Hematopoietic multipotent progenitor cell treated with erythropoietin and hydrocortisone succinate and interleukin-3 and kit ligand, for 4 days (in vitro differentiated cells): ENCODE measurements at places on chromosomes 3 and 15.

DNA sequence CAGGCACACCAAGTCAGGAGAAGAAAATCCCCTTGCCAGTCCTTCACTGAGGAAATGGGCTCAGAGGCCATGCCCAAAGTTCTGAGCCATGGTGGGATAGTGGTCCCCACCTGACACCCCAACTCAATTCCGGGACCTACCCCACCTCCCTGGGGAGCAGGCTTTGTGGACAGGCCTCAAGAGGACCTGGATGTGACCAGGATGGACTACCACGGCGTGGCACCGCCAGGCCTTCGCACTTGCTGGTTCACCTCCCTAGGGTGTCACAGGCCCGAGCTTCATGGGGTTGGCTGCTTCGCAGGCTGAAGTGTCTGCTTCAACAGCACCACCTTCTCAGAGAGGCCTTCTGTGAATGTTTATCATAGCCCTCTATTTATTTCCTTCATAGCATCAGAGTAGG lies 31.7 kb downstream of the POC1A start:
- DNase-seq, result no peak

GRCh38 chr3:62622553-62623174 lies 249.3 kb upstream of the FEZF2 start:
- DNase-seq, result peak; percentile 75

DNA sequence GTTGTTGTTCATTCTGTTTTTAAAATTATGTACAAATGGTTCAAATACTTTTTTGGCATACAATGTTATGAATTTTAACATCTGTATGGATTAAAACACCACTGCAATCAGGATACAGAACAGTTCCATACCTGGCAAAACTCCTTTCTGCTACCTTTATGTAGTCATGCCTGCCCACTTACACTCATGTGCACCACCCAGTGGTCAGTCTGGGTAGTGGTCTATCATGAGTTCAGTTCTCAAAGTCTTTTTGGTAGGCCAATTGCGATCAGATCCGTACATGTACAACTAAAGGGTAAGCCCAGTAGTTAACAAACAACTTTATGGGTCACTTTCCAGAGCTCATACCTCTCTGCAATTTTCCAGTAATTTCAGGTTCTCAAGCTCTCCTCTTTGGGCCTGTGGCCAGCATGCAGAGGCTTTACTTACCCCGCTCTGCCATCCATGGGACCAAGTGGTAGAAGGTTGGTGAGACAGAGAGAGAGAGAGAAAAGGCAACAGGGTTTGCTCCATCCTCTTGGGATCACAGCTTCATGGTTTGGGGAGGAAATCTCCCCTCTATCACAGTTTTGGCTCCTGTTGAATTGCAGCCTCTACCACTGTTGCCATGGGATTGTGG lies 63.9 kb upstream of the FAM98B start:
- DNase-seq, result peak; percentile 77

DNA sequence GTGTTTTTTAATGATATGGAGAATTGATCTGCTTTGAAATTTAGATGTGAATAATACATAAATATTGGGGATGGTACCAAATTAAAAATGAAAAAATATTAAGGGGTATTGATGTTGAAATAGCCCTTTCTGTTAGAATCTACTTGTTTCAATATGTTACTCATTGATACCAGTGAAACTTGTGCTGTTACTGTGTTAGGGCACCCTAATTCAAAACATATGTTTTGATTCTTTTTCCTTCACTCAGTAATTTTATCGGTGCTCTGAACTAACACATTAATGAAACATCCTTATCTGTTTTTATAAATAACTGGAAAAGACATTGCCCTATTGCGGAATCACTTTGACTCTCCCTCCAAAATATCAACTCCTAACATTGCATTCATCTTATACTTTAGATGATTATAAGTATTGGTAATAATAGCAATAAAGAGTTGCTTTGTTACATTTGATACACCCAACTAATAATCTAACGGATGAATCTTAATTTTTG lies 52.0 kb upstream of the CCNB2 start:
- DNase-seq, result no peak

DNA sequence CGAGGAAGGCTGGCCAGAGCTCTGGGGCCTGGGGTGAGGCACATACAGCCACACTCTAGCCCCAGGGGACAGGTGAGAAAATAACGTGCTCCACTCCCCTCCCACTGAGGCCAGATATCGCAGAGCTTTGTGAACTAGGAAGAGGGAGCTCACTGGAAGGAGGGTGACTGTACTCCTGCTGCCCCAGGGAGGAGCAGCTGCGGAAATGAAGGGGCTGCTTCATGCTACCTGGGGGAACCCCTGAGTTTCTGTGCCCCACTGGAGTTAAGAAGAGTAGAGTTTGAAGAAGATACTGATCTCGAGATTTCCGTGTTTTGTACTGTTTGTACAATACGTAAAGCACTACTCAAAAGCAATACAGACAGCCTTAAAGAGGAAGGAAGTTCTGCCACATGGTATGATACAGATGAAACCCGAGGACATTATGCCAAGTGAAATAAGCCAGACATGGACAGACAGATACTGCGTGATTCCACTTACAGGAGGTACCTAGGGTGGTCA lies 44.6 kb downstream of the CMTM6 start:
- DNase-seq, result peak; percentile 82

DNA sequence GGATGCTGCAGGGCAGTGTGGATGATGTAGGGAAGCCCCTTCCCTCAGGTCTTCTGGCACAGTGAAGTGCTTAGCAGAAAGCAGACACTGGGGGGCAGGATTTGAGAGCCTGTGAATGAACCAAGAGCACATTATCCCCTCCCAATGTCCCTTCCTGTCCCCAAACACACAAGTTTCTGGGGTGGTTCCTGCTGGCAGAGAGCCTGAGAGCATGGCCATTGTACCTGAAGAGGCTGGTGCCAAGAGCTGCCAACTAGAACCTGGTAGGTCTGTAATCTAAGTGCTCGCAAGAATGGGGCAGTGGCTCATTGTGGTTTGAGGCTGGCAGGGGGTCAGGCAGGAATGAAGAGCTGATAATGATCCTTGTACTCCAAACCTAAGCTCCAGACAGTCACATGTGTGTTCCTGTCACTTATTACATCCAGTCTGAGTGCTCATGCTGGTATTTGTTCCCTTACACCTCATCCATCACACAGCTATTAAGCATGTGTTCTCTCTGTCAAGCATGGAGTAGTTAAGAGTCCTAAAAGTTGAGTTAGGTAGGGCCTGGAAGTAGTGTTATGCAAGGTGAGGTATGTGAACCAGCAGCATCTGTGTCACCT lies 6.7 kb upstream of the CCR1 start:
- DNase-seq, result peak; percentile 74

DNA sequence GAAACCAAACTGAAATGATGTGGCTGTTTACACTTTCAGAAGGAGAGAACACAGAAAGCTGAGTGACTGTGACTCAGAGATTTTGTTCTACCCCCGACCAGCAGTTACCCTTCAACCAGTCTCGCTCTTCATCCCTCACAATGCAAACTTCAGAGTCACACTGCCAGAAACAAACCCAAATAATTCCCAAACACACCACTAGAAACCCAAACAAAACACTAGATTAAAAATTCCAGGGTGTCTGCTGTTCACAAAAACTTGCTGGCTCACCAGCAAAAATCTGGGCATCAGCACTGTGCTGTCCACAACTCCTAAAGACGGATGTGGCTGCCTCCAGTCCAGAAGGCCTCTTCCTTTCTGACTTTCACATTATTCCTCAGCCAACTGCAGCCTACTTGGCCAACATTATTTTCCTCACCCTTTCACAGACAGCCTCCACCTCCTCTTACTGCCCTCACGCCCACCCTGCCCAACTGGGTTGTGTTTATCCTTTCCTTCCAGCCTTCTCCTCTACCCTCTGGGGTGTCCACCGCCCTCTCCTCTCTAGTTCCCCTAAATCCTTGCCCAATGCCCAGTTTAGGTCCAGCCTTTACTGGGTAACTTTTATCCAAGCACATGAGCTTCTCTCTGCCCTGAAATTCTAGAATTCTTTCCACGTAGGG lies 71.4 kb downstream of the MECOM start:
- no peak for DNase-seq
